ENCODE measurements at places on chromosomes 11 and 22.

DNA sequence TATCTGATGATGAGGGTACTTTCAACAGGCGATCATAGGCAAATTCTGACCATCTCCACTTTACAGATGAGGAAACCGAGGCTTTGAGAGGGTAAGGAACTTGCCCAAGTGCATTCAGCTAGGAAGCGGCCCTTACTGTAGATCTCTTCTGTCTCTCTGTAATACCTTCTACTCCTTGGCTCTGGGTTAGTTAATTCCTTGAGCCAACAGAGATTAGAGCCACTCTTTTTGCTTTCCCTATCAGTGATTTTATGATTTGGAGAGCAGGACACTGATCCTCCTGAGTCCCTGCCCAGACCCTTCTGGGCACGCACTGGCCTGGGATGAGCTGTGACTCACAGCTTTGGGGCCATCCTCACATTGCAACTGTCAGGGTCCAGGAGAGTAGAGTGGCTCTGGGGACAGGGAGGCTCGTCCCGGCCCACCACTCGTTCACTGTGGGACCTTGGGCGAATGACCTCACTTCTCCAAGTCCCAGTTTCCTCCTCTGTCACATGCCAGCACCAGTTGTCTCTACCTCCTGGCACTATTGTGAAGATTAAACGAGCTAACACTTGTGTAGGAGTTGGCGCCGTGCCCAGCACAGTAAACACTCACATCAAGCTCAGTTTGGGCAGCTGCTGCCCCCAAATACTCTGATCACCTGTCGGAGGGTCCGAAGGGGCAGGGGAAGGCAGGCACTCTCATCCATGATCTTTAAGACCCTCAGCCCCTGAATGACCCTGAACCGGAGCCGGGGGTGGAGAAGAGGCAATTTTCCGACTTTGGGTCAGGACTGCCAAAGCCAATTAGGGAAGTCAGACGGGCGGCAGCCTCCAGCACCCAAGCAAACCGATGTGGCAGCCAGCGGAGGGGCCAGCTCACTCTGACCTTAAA lies 235.0 kb downstream of the MIAT start:
- DNase-seq = no peak

- DNase-seq = no peak
Observed at GRCh38 chr22:23380230-23380573, 199.9 kb downstream of the IGLL1 start.

DNA sequence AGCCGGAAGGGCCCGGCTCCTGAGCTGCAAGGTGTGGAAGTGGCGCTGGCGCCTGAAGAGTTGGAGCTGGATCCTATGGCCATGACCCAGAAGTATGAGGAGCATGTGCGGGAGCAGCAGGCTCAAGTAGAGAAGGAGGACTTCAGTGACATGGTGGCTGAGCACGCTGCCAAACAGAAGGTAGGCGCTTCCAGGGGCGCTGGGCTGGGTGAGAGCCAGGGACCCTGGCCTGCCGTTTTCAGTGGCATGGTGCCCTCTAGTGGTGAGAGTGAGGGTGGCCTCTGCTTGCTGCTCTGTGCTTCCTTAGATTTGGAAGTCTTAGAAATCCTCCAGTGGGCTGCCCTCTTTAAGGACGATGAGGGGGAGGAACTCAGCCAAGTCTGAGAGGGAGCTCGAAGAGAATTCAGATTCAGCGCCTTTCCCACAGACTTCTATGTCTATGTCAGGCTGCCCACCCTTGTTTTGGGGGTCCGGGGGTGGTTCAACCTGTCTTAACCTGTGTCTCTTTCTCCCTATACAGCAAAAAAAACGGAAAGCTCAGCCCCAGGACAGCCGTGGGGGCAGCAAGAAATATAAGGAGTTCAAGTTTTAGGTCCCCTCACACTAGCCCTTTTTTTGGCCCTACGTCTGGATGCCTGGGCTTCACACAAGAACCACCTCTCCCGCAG lies 1.8 kb upstream of the PACS1 start:
- peak; percentile 74 for DNase-seq

DNA sequence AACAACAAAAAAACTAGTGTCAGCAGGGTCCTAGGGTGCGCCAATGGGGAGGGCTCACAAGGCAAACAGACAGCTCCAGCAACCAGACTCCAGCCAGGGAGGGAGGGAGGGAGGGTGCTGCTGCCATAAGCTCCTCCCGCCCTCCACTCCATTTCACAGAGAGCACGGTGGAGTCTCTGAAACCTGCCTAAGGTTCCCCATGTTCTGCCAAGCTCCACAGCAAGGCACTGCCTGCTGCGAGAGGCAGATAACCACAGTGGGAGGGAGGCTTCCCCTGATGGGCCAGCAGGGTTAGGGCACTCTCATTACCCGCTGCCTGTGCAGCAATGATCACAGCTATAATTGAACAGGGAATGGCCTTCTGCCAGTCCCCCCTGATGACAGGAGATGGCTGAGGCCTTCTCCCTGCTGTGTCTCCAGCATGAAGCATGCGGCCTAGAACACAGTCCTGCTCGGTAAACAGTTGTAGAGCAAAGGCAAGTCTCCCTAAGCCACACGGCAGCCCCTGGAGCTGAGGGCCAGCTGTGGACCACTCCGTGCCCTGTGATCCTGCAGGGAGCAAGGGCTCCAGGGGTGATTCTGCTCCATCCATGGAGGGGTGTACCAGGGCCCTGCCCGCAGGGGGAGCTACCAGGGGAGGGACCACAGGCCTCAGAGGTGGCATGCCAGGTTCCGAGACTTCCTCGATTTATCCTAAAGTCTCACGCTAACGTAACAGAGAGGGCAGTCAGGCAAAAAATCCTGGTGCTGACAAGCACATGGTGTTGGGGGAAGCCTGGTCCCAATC lies 42.9 kb downstream of the PC start:
- no peak for DNase-seq

- DNase-seq = no peak
Observed at GRCh38 chr22:17343766-17344165, 25.5 kb upstream of the CECR2 start.

DNA sequence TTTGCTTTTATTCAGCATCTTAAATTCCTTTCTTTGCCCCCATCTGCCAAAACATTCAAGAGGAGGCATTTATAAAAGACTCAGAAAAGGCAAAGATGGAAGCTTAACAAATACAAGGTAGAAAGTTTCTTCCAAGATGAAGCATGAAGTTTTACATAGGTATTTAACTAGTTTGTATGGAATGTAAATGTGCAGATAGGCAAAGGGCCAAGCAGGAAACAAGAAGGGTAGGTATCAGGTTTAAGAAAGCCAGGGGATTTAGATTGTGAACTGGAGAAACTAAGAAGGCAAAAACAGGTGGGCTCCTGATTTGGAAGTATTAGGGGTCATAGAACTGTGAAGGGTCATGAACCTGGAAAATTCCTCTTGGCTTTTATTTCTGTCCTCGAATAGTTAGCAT lies 62.6 kb downstream of the PPP2R1B start:
- DNase-seq = no peak

DNA sequence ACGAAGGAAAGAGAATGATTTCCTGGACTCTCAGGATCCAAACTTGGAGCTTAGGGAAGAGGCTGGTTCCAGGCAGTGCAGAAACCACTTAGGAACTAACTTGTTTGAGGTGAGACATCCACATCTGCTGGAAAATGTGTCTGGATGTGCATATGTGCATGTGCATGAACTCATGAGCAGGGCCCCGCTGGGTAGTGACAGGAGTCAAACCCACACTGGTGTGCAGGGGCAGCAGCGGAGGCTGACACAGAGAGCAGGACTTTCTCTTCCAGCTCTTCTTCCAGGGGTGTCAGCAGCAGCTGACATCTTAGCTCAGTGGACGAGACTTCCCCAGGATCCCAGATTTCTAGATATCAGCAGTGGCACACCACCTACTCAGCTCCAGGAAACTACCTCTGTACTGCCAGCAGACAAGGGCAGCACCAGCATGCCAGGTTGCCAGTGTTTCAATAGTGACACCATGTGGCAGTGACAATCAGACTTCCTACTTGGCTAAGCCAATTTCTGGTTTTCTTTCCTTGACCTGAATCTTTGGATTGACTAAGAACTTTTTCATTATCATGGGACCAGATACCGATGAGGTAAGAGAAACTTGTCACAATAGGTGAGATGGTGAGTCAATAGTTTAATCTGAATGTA lies 227.5 kb upstream of the ZC3H12C start:
- DNase-seq = peak; percentile 11

DNA sequence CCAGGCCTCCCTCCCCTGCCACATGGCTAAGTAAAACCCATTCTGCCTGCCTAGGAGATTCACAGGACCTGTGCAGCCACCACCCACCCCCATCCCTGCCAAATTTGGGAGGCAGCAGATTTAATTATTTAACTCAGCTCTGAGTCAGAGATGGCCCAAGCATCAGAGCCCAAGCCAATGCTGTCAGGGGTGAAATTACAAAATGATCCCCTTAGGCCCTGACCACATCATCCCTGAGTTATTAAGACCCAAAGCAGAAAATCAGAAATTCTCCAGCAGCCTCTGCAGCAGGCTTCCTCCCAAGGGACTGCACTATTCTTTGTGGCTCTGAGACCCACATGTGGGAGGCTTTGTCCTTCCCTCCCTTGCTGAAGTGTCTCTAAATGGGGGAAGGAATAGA lies 52.8 kb upstream of the RRAS2 start:
- no peak for DNase-seq

GRCh38 chr11:86035164-86035563 lies 33.7 kb downstream of the PICALM start:
- DNase-seq = no peak

GRCh38 chr11:60184824-60185511 lies 2.1 kb upstream of the MS4A6A start:
- no peak for DNase-seq

DNA sequence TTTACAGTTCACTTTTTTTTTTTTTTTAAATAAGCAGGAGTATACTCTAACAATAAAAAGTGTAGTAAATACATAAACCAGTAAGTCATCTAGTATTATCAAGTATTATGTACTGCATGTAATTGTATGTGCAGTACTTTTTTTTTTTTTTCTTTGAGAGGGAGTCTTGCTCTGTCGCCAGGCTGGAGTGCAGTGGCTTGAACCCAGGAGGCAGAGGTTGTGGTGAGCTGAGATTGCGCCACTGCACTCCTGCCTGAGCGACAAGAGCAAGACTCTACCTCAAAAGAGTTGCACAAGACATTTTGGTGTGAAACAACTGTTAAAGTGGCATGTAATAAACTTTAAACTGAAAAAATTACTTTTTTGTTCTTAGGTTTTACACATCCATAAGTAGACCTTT lies 16.7 kb downstream of the BCL2L13 start:
- no peak for DNase-seq

- DNase-seq = no peak
Observed at GRCh38 chr11:107682171-107682570, 29.7 kb downstream of the SLN start.

DNA sequence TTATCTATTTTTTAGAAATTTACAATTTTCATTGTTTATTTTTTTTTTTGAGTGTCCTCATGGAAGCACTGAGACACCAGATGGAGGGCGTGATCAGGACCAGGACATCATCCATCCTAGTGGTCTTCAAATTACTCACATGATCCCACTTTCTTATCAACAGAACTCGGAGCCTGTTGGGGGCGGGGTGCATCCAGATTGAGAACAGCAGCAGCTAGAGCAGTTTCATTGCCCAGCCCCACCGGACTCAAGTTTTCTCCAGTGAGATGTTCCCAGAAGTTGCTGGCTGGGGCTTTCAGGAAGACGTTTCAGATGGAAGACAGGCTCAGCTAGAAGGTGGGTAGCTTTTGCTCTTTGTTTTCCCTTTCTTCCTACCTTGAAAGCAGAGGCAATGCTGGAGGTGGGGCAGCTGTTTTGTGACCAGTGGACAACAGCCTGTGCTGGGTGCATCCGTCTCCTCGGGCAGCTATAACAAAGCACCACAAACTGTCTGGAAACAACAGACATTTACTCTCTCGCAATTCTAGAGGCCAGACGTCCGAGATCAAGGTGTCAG lies 562.1 kb downstream of the TBC1D22A start:
- no peak for DNase-seq

GRCh38 chr22:47278655-47279054 lies 516.2 kb downstream of the TBC1D22A start:
- DNase-seq = no peak

GRCh38 chr22:46934746-46935491 lies 172.5 kb downstream of the TBC1D22A start:
- DNase-seq = peak; percentile 30

DNA sequence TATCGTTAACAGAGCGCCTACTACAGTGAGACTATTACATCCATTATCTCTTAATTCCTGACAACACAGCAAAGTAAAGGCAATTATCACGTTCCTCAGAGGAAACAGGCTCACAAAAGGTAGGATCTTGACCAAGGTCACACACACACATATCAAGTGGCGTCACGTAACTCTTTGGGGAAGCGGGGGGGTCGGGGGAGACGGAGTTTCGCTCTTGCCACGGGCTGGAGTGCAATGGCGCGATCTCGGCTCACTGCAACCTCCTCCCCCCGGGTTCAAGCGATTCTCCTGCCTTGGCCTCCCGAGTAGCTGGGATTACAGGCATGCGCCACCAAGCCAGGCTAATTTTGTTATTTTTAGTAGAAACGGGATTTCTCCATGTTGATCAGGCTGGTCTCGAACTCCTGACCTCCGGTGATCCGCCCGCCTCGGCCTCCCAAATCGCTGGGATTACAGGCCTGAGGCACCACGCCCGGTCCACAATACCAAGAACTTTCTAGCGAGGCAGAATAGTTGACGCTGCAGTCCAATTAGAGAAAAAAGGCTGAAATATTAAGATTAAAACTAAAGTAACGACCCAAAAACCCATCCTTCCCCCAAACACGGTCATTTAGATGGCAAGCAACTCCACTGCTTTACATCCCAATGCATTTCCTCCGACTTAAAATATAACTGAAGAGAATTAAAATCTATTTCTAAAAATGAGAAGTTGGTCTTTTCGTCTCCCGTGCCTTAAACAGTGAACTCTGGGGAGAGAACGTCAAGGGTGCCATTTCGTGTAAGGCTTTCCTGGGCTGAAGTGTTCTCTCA lies 1.2 kb downstream of the DDX17 start:
- peak; percentile 18 for DNase-seq

DNA sequence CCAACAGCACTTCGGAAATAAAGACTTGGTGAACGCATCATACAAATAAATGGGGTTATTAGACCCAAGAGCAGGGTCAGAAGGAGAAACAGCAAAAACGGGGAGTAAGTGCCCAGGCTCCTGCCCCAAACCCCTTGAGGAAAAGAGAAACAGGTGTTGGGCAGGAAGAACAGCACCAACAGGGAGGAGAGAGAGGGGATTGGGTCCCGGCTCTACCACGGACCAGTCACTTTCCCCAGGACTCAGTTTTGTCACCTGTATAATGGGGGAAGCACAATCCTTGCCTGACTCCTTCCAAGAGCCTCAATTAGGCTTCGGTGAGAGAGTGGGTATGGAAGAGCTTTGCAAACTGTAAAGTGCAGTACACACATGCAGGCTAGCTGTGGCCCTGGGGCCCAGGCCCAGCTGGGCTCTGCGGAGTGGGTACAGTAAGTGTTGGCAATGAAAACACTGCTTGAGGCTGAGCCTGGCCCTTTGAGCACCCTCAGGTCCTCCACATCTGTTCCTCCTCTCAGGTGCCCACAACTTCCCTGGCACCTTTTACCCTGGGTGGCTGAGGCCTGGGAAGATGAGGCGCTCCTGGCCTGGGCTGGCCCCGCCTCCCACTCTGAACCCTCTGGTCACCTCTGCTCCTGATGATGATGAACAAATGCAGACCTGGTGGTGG lies 8.9 kb downstream of the SLC29A2 start:
- DNase-seq = no peak

GRCh38 chr11:111766834-111767142 lies 599 bp upstream of the PPP2R1B start:
- DNase-seq = no peak

GRCh38 chr22:42291287-42291686 lies 20.8 kb upstream of the TCF20 start:
- no peak for DNase-seq
